Effector CD8-positive, alpha-beta T cell (primary cell): ENCODE measurements at places on chromosomes 4 and X.

- no peak for DNase-seq
These were observed 5.0 kb upstream of the TMEM164 start for GRCh38 chrX:109997786-109998452.

GRCh38 chr4:609400-610050 lies 15.8 kb upstream of the PDE6B start:
- DNase-seq, result no peak

GRCh38 chr4:58665649-58666048 lies 1555.5 kb upstream of the IGFBP7 start:
- no peak for DNase-seq

GRCh38 chr4:8468746-8469535 lies 28.4 kb downstream of the TRMT44 start:
- peak; percentile 4 for DNase-seq

- no peak for DNase-seq
These were observed 99.4 kb downstream of the WFS1 start for GRCh38 chr4:6369035-6369434.

GRCh38 chr4:3287271-3287971 lies 5.4 kb upstream of the RGS12 start:
- DNase-seq, result no peak

GRCh38 chr4:186304866-186305505 lies 39.0 kb downstream of the F11 start:
- no peak for DNase-seq

GRCh38 chrX:110561034-110561433 lies 202.4 kb downstream of the RTL9 start:
- no peak for DNase-seq

DNA sequence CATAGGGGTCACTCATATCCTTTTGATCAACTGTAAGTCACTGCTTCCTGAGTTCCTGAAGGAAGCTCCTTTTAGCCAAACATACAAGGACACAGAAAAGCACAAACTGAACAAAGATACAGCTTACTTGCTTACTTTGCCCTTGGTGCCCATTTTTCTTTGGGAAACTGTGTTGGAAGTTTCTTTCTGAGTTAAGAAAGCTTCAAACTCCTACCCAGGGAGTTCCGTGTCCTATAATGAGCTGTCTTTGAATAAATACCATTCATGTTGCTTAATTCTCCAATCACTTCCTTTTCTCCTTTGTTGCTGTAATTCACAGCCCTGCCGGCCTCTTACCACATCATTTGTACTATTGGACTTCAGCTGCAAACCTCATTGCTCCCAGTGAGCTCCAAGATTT lies at the start of gene ADH4:
Gene ADH4, minus strand, starts transcription at position 228 of the 400 bp plus-strand sequence. Its CDS starts 75 bp downstream, at position 153.
- no peak for DNase-seq

- DNase-seq, result no peak
These were observed 426.9 kb upstream of the BOD1L1 start for GRCh38 chr4:14054391-14054790.

- DNase-seq, result no peak
These were observed 49.3 kb downstream of the ADGRA3 start for GRCh38 chr4:22466581-22466980.

GRCh38 chr4:88802585-88803286 lies 105.1 kb upstream of the NAP1L5 start:
- DNase-seq, result no peak

DNA sequence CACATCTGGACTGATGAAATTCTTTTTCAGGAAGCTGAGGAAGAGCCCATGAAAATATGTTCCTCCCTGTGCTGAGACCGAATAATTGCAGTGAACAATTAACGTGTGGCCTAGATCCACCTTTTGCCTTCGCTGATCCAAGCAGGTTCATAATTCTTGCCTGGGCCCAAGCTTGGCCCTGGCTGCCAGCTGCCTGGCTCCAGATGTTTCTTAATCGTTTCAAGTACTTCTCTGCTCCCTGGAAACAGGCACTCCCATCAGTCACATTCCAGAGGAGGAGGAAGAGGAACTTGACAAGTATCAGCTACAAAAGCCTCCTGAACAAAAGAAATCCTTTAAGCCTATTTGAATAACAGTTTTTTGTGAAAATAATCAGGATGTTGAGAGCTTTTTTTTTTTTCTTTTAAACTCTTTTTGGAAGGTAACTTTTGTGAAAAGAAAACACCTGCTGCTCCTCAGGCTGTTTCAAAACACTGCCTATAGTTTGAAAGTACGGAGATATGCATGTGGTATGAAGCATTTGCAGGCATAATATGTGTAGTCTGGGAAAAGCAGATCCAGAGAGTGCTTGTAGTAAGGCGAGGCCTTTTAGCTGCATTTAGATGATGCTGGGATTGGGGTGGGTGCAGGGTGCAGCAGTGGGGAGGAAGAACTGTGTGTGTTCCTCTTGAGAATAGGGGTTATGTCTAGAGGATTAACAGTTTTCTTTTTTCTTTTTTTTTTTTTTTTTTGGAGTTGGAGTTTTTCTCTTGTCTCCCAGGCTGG lies 154.4 kb downstream of the PTTG2 start:
- no peak for DNase-seq

DNA sequence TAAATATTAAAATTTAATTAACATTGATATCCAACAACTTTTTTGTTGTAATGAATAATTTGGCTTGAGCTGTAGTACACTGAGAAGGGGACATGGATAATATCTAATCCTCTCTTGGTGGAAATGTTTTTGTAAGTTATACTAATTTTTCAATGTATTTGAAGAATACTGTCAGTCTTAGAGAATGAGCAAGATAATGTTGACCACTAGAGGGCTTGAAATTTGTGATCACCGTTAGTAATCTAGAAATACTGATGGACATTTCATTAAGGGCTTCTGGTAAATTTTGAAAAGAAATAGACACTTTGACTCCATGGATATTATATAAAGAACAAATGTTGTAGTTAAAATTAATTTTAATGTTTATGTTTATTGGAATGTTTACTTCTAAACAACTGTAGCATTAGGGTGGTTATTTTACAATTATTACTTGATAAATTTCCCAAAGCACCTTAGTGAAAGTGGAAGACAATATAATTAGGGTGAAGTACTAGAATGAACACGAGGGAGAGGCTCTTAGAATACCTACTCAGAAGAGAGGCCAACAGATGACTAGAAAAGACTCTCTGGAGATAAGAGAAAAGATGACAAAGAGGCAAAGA lies 20.0 kb upstream of the CAMK2D start:
- DNase-seq, result no peak

GRCh38 chr4:10200869-10201268 lies 84.3 kb upstream of the WDR1 start:
- no peak for DNase-seq

DNA sequence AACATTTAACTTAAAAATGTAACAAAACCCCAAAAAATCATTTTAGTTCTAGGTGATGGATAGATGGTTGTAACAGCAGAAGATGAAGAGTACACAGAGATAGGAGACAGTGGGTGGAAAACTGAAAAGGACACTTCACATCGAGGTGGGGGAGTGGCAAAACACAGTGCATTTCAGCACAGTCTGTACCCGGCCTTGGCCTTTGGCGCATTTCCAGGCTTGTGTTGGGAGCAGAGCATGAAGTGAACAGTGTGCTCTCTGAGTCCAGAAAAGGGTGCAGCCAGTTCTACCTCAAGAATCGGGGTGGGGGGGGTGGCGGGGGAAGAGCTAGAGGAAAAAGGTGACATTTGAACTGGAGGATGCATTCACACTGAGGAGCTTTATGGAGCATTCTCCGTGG lies 4.3 kb downstream of the TSPYL2 start:
- no peak for DNase-seq
